Osteocyte (in vitro differentiated cells): ENCODE measurements at places on chromosomes 2 and 18. TPM values are rescaled to one million over a fixed set of nuclear protein-coding genes. Genes with fewer than 3 reads are reported as not detected.

Gene EN1
- total RNA-seq = not detected in 2 replicates

Gene DOK1
- 15.8 and 17.7 TPM in 2 replicates for total RNA-seq

Gene CD8B2
- total RNA-seq = not detected in 2 replicates

GRCh38 chr2:44171018-44171417 is 2.3 kb downstream of the PPM1B start:
- H3K27ac ChIP-seq = peak overlapping the region; percentile 92
- H3K4me3 ChIP-seq = peak overlapping the region; percentile 88
- peaks cover 45% of the 10 kb centered on the region for H3K4me1 ChIP-seq
- no peak for DNase-seq
- no peaks in the 10 kb centered on the region for H3K27me3 ChIP-seq
- peaks cover 2% of the 10 kb centered on the region for H3K36me3 ChIP-seq

GRCh38 chr18:48490641-48491293 is 48.1 kb upstream of the CTIF start:
- H3K4me3 ChIP-seq = no peak overlapping the region
- H3K27me3 ChIP-seq = no peaks in the 10 kb centered on the region
- peaks cover 57% of the 10 kb centered on the region for H3K4me1 ChIP-seq
- no peaks in the 10 kb centered on the region for H3K36me3 ChIP-seq
- no peak for DNase-seq

Gene MEP1B
- not detected in 2 replicates for total RNA-seq

DNA sequence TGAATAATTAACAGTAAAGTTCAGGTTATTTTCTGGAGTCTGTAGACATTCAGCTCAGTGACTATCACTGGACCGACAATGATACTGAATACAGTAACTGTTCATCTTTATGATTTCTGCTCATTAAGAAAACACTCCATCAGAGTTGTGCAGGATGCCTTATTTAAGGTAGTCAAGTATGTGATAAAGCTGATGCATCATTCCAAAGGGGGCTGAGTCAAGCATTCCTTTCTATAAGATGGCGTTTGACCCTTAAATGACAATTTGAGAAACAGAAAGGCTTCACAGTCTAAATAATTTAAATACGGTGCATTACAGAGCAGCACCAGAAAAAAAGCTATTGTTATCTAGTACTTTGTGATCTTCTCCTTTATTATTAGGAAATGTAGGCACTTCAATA is 131.1 kb downstream of the CDH2 start:
- no peak overlapping the region for H3K4me3 ChIP-seq
- H3K4me1 ChIP-seq = peaks cover 30% of the 10 kb centered on the region
- no peaks in the 10 kb centered on the region for H3K27me3 ChIP-seq
- H3K27ac ChIP-seq = no peak overlapping the region
- DNase-seq = no peak

GRCh38 chr2:66508484-66509071 is 73.7 kb downstream of the MEIS1 start:
- no peaks in the 10 kb centered on the region for H3K36me3 ChIP-seq
- no peak overlapping the region for H3K4me3 ChIP-seq
- DNase-seq = no peak
- H3K4me1 ChIP-seq = peaks cover 2% of the 10 kb centered on the region
- H3K27me3 ChIP-seq = peaks cover 18% of the 10 kb centered on the region
- no peak overlapping the region for H3K27ac ChIP-seq

- no peak for DNase-seq
- H3K4me3 ChIP-seq = peak overlapping the region; percentile 38
- H3K27me3 ChIP-seq = no peaks in the 10 kb centered on the region
Measured at GRCh38 chr2:187544371-187545080, 9.7 kb downstream of the TFPI start.
